ENCODE measurements at places on chromosomes 16 and 17.

- no peak for DNase-seq
- H3K27me3 ChIP-seq, result no peaks in the 10 kb centered on the region
- no peak overlapping the region for H3K4me3 ChIP-seq
- no peak overlapping the region for H3K27ac ChIP-seq
- H3K4me1 ChIP-seq, result no peaks in the 10 kb centered on the region
These were observed 2.7 kb downstream of the PRSS53 start for GRCh38 chr16:31085873-31086628.

DNA sequence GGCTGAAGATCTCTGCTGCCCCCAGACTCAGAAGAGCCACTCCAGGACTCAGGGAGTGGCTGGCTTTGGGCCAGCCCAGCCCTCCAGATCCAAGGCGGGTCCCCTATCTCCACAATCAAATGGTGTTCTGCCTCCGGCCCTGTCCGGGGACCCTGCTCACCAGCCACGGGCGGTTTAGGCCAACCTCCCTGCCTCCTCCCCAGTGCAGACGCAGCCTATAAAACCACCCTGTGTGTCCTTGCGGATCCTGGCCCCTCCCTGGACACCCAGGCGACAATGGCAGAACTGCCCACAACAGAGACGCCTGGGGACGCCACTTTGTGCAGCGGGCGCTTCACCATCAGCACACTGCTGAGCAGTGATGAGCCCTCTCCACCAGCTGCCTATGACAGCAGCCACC is at the start of gene SLC12A3:
TSS of gene SLC12A3 (plus strand) at position 248 of the 400 bp plus-strand sequence. CDS start at position 277, 29 bp downstream.
- H3K27me3 ChIP-seq, result no peaks in the 10 kb centered on the region
- H3K27ac ChIP-seq, result no peak within 1 kb of the TSS
- no peaks in the 10 kb centered on the region for H3K4me1 ChIP-seq
- no peaks in the 10 kb centered on the region for H3K36me3 ChIP-seq

DNA sequence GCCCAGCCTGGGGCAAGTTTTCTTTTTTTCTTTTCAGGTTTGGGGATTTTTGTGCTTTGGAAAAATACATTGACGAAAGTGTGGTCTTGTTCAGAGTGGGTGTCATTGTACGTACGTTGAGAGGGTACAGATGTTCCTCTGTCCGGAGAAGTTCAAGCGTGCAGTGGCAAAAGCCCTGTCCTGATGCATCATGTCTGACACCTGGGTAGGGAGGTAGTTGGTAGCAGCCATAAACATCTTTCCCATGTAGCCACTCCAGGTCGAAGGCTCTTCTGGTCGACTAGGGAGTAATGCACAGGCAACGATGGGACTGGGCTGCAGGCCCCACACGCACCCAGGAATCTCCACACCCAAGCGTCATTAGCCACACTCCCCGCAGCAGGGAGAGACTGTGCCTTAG is 27.4 kb downstream of the WIPI1 start:
- no peak overlapping the region for H3K27ac ChIP-seq
- H3K4me3 ChIP-seq, result no peak overlapping the region
- no peak for DNase-seq
- no peaks in the 10 kb centered on the region for H3K27me3 ChIP-seq
- H3K4me1 ChIP-seq, result no peaks in the 10 kb centered on the region

DNA sequence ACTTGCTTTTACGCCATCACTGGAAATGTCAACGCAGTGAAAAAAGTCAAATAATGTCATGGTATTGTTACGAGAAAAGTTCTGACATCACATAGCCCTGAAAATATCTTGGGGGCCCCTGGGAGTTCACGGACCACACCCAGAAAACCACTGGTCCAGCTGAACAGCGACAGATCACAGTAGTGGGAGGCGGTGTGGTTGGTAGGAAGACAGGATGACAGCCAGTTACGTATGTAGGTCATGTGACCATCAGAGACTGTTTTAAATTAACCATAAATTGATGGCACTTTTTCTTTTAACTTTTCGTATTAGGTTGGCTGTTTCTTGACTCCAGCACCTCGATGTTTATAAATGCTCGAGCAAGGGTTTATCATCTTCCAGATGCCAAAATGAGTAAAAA is 11.9 kb downstream of the ERCC4 start:
- H3K27me3 ChIP-seq, result no peaks in the 10 kb centered on the region
- no peak for DNase-seq
- H3K27ac ChIP-seq, result no peak overlapping the region
- H3K36me3 ChIP-seq, result peaks cover 19% of the 10 kb centered on the region
- H3K4me3 ChIP-seq, result no peak overlapping the region

DNA sequence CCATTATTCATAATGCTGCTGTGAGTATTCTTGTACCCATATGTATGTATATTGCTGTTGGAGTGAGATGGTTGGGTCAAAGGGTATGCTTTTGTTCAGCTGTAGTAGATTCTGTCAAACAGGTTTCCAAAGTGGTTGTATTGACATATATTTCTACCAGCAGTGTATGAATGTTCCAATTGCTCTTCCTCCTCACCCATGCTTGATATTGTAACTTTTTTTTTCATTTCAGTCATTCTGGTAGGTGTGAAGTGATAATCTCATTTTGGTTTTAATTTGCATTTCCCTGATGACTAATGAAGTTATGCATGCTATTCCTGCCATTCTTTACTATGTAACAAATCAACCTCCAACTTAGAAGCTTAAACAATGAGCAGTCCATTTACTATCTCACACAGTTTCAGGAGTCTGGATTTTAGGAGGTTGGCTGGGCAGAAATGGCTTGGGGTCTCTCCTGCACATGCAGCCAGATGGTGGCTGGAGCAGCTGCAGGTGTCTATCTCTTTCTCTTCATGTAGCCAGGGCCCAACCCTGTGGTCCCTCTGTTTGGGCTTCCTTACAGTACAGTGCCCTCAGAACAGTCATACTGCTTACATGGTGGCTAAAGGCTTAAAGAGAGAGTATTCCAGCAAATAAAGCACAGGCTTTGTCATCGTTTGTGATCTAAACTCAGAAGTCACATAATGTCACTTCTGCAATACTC is 21.2 kb downstream of the ERAL1 start:
- H3K4me1 ChIP-seq, result 0 out of 2 replicates have a peak, but pooled peaks cover 4% of the 10 kb centered on the region
- no peaks in the 10 kb centered on the region for H3K36me3 ChIP-seq
- no peak overlapping the region for H3K27ac ChIP-seq
- no peak overlapping the region for H3K4me3 ChIP-seq
- H3K27me3 ChIP-seq, result no peaks in the 10 kb centered on the region

DNA sequence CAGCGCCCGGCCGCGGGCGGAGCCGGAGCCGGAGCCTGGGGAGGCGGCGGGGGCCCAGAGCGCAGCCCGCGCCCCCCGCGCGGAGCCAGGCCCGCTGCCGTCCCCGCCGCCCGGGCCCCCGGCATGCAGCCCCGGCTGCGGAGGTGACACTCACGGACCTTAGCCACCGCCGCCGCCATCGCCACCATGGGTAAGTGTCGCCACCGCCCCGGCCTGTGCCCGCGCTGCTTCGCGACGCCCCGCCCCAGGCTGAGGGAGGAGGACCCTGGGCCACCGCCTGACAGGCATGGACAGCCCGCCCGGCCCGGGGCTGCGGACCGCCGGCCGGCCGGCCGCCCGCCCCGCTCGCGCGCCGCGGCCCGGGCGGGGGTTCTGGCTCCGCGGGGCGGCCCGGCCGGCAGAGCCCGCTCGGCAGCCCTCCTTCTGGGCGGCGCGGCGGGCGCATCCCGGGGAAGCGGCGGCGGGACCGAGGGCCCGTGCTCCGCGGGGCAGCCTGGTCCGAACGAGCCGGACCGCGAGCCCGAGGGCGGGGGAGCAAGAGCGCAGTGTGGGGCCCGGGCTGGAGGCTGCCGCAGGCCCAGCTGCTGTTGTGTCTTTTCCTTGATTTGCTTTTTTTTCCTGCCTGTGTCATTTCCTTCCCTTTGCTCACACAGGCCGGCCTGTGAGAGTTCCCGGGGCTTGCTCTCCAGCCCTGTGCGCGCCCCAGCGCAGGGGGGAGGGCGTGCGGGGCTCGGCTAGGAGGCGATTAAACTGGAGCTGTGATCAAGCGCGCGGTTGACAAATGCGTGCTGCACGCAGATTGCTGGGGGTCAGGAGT is 565 bp downstream of the MAP3K3 start:
- H3K4me3 ChIP-seq, result peak overlapping the region; percentile 82
- H3K4me1 ChIP-seq, result peaks cover 26% of the 10 kb centered on the region
- H3K27me3 ChIP-seq, result no peaks in the 10 kb centered on the region
- no peak overlapping the region for H3K27ac ChIP-seq
- no peaks in the 10 kb centered on the region for H3K36me3 ChIP-seq
- peak; percentile 58 for DNase-seq

DNA sequence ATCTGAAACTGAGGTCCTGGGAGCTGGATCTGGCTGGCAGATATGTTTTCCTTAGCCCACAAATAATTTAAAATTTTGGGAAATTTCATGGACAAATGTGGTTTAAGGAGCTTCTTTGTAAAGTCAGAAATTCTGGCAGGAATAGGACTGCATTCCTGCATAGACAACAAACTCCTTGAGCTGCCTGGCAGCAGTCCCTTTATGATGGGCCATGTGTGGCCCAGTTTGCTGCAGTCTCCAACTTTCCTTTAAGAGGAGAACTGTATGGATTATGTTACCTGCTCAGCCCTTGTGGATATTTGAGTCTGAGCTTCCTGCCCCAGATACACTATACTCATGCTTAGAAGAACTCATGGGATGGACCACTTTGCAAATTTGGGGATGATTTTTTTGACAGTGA is 48.5 kb upstream of the HS3ST2 start:
- H3K36me3 ChIP-seq, result no peaks in the 10 kb centered on the region
- H3K4me3 ChIP-seq, result no peak overlapping the region
- DNase-seq, result no peak
- no peaks in the 10 kb centered on the region for H3K4me1 ChIP-seq

GRCh38 chr16:84254062-84254461 is 14.2 kb upstream of the KCNG4 start:
- no peaks in the 10 kb centered on the region for H3K36me3 ChIP-seq
- no peak for DNase-seq
- no peak overlapping the region for H3K27ac ChIP-seq
- H3K4me1 ChIP-seq, result no peaks in the 10 kb centered on the region
- H3K27me3 ChIP-seq, result 0 out of 2 replicates have a peak, but pooled peaks cover 4% of the 10 kb centered on the region
- no peak overlapping the region for H3K4me3 ChIP-seq

DNA sequence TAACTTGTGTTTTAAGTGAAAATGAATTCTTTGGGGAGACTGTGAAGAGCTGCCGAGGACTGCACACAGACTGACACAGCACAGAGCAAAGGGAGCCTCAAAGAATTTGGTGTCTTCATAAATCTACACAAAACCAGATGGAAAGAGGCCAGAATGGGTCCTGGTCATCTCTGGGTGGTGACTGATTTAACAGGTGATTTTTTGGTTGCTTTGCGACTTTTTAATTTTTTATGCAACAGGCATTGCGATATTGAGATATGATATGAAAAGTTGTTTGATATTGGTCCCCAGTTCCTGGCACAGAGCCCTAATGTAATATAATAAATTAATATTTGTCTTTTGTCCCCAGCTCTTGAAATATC is 12.6 kb upstream of the EIF1 start:
- H3K36me3 ChIP-seq, result no peaks in the 10 kb centered on the region
- H3K27ac ChIP-seq, result no peak overlapping the region
- peaks cover 13% of the 10 kb centered on the region for H3K4me1 ChIP-seq
- DNase-seq, result no peak
- no peaks in the 10 kb centered on the region for H3K27me3 ChIP-seq

DNA sequence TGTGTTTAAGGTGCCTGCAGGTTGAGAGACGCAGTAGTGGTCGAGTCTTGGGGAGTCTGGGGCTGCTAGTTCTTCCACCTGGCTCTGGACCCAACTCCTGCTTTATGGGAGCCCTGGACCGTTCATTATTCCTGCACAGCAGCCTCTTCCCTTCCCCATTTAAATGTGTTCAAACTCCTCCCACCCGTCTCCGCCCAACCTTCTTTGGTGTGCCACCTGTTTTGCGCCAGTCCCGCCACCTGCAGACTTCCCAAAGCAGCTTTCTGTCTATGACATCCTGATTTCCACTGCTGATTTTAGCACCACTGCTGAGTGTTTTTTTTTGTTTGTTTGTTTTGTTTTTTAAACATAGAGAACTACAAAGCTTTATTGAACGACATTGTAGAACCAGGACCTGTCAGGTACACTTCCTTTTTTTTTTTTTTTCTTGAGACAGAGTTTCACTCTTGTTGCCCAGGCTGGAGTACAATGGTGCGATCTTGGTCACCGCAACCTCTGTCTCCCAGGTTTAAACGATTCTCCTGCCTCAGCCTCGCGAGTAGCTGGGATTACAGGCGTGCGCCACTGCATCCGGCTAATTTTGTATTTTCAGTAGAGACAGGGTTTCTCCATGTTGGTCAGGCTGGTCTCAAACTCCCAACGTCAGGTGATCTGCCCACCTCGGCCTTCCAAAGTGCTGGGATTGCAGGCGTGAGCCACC is 12.8 kb downstream of the ADORA2B start:
- H3K27ac ChIP-seq, result peak overlapping the region; percentile 94
- no peaks in the 10 kb centered on the region for H3K27me3 ChIP-seq
- DNase-seq, result peak; percentile 35
- 0 out of 2 replicates have a peak, but pooled peaks cover 4% of the 10 kb centered on the region for H3K36me3 ChIP-seq
- H3K4me1 ChIP-seq, result peaks cover 74% of the 10 kb centered on the region
- H3K4me3 ChIP-seq, result no peak overlapping the region

GRCh38 chr17:77849239-77849638 is 109.3 kb upstream of the TNRC6C start:
- H3K27me3 ChIP-seq, result no peaks in the 10 kb centered on the region
- no peak overlapping the region for H3K27ac ChIP-seq
- no peak for DNase-seq
- H3K4me3 ChIP-seq, result no peak overlapping the region
- H3K36me3 ChIP-seq, result no peaks in the 10 kb centered on the region

- H3K4me1 ChIP-seq, result peaks cover 38% of the 10 kb centered on the region
- no peak for DNase-seq
- peak overlapping the region; percentile 72 for H3K4me3 ChIP-seq
- peak overlapping the region; percentile 85 for H3K27ac ChIP-seq
- no peaks in the 10 kb centered on the region for H3K27me3 ChIP-seq
These were observed 1.4 kb downstream of the NT5C start for GRCh38 chr17:75130059-75130631.
